T-helper 1 cell treated with Interleukin-12 subunit alpha and Interleukin-12 subunit beta and Interleukin-4 antibody, amounts not matched to agents 30 ng/mL and 1 ng/mL, for 36 hours (primary cell): ENCODE measurements at places on chromosomes 6 and 20. TPM values are rescaled to one million over a fixed set of nuclear protein-coding genes. Genes with fewer than 3 reads are reported as not detected.

Gene GSTA3
- not detected in 2 replicates for total RNA-seq

Gene OR2H1
- total RNA-seq, result not detected in 2 replicates

Gene EYS
- not detected in 2 replicates for total RNA-seq

Gene NT5E
- 17.9 and 19.1 TPM in 2 replicates for total RNA-seq

Gene CCDC167
- total RNA-seq, result 69.4 and 73.3 TPM in 2 replicates

Gene MAN1A1
- total RNA-seq, result 28.1 and 30.6 TPM in 2 replicates

Gene ECT2L
- not detected in 2 replicates for total RNA-seq

Gene PHACTR3
- not detected in 2 replicates for total RNA-seq

Gene UNC5CL
- total RNA-seq, result 1.7 and 2.1 TPM in 2 replicates

Gene HAO1
- not detected in 2 replicates for total RNA-seq

Gene GRM1
- not detected in 2 replicates for total RNA-seq

Gene OTOR
- not detected in 2 replicates for total RNA-seq

Gene CTSZ
- total RNA-seq, result 49.0 and 50.7 TPM in 2 replicates

Gene REM1
- not detected in 2 replicates for total RNA-seq

Gene ZSCAN31
- 0.56 and 1.3 TPM in 2 replicates for total RNA-seq

Gene CASS4
- total RNA-seq, result 10.2 and 11.5 TPM in 2 replicates

Gene PRICKLE4
- total RNA-seq, result 0.59 TPM in 1 of 2 replicates, not detected in the other

Gene TP53INP2
- 2.5 and 2.7 TPM in 2 replicates for total RNA-seq

Gene GSTA2
- not detected in 2 replicates for total RNA-seq

Gene POM121L2
- total RNA-seq, result not detected in 2 replicates

Gene RSPO3
- total RNA-seq, result not detected in 2 replicates

Gene FLRT3
- not detected in 2 replicates for total RNA-seq

Gene SULF2
- 0.71 and 0.83 TPM in 2 replicates for total RNA-seq

Gene BCAS4
- total RNA-seq, result 7.2 and 7.6 TPM in 2 replicates

Gene KCNK17
- not detected in 2 replicates for total RNA-seq

Gene SPATA2
- total RNA-seq, result 10.2 and 11.0 TPM in 2 replicates

Gene NHSL1
- 1.2 TPM in 2 replicates for total RNA-seq

Gene NFATC2
- total RNA-seq, result 87.5 and 87.9 TPM in 2 replicates

Gene ANGPT4
- total RNA-seq, result not detected in 2 replicates
